ENCODE measurements at places on chromosomes 5 and 9.

GRCh38 chr5:56561-57290 is 35.2 kb upstream of the PLEKHG4B start:
- no peak for DNase-seq

GRCh38 chr5:41650131-41650530 is 139.7 kb upstream of the PLCXD3 start:
- no peak for DNase-seq

DNA sequence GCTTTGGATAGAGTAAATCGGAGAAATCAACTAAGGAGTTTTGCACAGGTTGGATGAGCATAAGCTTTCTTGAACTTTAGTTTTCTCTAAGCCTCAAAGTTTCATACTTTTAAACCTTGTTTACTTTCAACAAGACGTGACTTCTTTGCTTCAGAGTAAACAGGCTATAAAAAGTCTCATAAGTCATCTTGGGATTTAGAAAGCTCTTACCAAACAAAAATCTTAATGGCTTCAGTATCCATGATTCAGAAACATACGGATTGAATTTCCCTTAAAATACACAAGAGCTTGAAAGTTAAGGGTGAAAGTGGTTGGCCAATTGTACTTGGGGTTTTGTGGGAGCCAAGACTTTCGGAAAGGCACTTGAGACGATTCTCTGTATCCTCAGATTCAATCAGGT is 270.9 kb upstream of the ANKH start:
- no peak for DNase-seq

GRCh38 chr5:2330325-2331130 is 420.9 kb downstream of the IRX2 start:
- DNase-seq = no peak

GRCh38 chr5:78215972-78216371 is 78.5 kb downstream of the AP3B1 start:
- no peak for DNase-seq

GRCh38 chr5:92687821-92688722 is 892.9 kb downstream of the NR2F1-AS1 start:
- no peak for DNase-seq

GRCh38 chr5:6347673-6348072 is 30.7 kb downstream of the MED10 start:
- no peak for DNase-seq

GRCh38 chr9:31136524-31136923 is 1247.9 kb upstream of the ACO1 start:
- DNase-seq = no peak

DNA sequence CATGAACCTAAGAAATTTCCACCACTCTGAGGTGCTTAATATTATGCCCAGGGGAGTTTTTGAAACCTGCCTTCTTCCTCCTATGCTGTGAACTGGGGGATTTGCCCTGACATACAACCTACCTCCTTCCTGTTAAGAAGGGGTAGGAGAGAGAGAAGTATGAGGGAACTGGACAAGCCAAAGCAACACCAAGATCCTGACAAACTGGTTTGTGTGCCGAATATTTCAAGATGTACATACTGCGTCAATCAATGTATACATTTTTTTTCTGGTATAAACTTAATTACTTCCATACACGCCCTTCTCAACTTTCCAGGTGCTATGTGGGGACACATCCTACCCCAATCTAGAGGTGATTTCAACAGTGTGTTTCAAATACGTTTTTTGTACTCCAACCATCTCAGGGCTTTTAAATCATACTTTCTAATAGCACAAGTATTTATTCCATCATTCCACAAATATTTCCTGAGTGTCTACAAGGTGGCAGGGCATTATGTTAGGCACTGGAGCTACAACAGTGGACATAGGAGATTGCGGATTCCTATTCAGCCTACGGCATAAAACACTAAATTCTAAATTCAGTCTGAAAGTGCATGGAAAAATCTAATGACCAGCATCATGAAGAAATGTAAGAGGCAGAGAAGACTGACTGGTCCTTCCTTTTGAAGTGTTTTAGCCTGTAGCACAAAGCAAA is 70.1 kb upstream of the IFNK start:
- no peak for DNase-seq

DNA sequence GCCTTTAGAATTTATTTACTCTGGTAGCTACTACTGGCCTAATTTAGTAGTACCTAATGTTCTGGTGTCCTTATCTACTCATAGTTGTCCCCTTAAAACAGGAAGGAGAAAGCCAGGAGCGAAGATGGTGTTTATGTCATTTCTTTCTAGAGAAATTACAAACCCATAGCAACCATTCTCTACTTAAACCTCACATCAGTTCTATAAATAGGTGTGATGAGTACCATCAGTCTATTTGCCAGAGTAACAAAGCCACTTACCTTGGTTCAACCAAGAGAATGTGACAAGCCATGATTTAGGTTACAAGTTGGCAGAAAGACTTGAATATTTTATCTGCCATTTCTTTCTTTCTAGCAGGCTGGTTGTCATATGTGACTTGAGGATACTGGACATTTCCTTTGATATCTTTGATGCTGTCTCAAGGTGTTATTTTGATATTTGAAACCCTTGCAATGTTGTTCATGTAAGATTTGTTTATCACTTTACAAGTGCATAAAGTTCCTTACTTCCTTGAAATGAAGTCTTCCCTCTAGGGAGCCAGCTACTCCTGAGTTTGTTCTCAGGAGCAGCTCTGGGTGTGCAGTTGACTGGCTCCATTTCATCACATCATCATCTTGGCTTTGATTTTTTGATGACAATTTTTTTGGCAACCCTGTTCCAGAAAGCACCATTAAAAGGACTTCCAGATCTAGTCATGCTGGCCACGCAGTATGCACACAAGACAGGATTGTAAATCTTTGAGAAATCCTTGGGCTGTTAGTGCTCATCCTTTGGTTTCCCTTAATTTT is 286.8 kb downstream of the ARHGAP26 start:
- no peak for DNase-seq

- DNase-seq = no peak
Observed at GRCh38 chr5:58925627-58926540, 343.0 kb downstream of the RAB3C start.

- DNase-seq = no peak
Observed at GRCh38 chr5:160470437-160471361, 49.0 kb downstream of the PTTG1 start.

- DNase-seq = no peak
Observed at GRCh38 chr5:98911280-98912040, 17.3 kb downstream of the CHD1 start.

DNA sequence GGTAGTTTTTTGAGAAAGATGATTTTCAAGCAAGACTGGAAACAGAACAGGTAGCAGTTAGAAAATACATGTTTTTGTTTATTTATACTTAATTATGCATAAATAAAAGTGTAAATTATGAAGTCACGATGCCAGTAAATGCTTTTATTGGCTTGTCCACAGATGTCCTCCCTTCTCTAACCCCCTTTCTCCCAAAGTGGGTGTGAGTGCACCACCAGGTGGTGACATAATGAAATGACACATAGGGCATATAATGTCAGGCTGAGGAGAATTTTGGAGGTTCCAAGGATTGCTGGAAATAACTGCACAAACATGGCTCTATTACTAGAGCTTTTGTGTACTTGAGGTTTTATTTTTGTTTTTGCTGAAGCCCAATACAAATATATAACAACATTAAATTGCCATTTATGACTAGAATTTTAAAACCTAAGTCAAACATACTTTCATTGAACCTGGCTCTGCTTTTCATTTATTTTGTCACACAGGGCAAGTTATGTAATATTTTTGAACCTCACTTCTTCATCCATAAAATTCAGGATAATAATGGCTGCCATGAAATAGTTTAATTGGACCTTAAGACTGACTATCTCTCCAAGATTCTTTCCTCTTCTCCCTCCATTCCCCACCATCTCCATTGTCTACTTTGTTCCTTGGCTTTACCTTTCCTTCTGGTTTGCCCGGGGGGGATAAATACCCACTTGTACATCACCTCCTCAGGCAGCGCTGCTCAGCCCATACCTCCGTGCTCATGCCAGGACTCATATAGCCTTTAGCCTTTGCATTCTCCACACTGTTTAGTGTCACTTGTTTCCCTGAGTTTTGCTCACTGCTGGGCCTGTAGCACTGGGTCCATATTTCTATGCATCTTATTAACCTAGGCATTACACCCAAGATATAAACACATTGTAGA is 168.8 kb downstream of the PDE4D start:
- no peak for DNase-seq

DNA sequence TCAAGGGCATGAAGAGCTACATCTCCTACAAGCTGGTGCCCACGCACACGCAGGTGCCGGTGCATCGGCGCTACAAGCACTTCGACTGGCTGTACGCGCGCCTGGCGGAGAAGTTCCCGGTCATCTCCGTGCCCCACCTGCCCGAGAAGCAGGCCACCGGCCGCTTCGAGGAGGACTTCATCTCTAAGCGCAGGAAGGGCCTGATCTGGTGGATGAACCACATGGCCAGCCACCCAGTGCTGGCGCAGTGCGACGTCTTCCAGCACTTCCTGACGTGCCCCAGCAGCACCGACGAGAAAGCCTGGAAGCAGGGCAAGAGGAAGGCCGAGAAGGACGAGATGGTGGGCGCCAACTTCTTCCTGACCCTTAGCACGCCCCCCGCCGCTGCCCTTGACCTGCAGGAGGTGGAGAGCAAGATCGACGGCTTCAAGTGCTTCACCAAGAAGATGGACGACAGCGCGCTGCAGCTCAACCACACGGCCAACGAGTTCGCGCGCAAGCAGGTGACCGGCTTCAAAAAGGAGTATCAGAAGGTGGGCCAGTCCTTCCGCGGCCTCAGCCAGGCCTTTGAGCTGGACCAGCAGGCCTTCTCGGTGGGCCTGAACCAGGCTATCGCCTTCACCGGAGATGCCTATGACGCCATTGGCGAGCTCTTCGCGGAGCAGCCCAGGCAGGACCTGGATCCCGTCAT is 1.4 kb downstream of the SNX18 start:
- DNase-seq = no peak

- no peak for DNase-seq
Observed at GRCh38 chr9:26502311-26502710, 390.3 kb downstream of the CAAP1 start.

- DNase-seq = no peak
Observed at GRCh38 chr5:176610435-176610773, 448 bp upstream of the GPRIN1 start.

DNA sequence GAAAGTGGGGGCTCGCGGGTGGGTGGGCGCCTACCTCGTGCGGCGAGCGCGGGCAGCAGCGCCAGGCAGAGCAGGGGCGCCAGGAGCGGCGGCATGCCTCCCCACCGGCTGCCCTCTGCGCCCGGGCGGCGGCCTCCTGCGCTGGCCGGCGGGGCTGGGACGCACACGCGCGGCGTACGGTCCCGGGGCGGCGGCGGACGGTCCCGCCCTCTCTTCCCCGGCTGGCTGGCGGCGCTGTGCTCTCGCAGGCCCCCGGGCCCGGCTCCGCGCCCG is 220 bp downstream of the NOTCH1 start:
- no peak for DNase-seq

DNA sequence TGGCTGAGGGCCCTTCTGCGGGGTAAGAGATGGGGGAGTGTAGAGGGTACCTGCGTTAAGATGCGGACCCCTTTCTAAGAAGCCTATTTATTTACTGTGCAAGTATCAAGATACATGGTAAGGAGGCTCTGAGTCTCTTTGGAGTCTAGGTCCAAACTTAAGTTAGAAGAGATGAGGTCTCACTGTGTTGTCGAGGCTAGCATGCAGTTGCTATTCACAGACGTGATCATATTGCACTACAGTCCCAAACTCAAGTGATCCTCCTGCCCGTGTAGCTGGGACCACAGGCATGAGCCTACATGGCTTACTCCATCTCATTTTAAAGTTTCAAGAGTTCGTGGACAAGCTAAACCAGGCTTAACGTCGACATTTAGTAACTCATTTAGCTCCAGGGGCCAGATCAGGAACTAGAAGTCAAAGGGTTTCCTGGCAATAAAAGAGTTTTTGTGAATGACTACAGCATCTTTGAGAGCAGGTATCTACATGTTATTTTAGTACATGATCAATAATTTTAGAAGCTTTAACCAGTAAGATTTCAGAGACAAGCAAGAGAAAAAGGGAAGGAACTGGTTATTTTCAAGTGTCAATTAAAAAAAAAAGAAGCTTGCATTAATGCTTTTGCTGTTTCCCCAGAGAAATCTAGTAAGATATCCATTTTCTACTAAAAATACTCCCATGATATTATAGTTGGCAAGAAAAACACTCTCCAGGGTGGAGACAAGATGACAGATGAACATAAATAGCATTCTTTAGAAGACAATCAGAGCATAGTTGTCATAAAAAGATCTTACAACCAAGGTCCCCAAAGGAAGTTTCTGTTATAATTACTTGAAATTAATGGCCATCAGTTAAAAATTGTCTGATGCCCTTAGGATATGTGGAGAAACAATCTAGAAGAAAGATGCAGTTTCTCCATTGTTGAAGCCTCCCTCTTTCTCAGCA is 141.3 kb downstream of the SCAMP1 start:
- no peak for DNase-seq

GRCh38 chr5:66909364-66909763 is 287.2 kb downstream of the CD180 start:
- no peak for DNase-seq

- no peak for DNase-seq
Observed at GRCh38 chr5:14357851-14358250, 214.7 kb downstream of the TRIO start.

DNA sequence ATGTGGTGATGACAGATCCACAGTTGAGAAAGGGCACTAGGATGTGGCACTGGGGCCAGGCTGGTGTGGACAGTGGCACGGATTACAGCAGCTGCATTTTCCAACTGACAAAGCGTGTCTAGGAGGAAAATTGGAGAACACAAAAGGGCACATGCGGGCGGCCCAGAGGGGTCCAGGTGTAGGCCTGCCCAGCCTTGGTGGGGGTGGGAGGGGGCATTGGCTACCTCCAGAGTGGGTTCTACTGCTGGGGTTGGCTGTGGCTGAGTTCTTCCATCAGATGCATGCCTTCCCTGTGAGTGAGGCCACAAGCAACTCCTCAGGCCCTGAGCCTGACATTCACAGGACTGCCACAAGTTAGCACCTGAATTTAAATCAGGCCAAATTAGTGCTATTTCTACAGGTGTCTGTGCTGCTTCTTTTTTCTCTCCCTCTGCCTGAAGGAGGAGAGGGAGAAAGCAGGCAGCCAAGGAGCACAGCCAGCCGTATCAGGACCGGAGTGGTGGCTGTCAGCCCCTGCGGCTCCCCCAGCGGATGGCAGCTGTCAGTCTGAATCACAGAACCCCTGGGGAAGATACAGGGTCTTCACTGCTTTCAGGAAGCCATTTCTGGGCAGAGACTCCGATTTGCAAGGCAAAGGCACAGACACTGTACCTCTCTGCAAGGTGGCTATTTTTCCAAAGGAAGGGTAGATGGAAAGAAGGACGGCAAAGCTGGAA is 464.2 kb downstream of the SPOCK1 start:
- no peak for DNase-seq

- no peak for DNase-seq
Observed at GRCh38 chr9:133991964-133992779, at the start of gene VAV2. Gene VAV2 (minus strand): TSS chr9:133992324. CDS start chr9:133992278, 46 bp downstream.

- DNase-seq = no peak
Observed at GRCh38 chr5:77230727-77231470, 20.4 kb downstream of the PDE8B start.

DNA sequence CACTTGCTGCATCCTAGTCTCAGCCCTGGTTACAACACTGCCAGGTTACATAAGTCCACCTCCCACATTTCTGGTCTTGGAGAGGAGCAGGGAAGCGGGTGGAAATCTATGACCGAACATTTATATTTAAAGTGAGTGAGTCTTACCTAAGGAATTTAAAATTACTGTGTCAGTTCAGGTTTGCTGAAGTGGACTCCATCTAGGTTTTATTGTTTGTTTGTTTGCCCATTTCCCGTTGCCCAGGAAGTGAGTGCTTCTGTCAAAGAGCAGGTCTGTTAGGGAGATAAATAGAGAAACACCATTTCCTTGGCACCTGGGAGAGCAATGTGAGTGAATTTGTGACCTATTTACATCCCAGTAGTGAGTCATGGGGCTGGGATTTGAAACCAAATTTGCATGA is 179.5 kb downstream of the KIF4B start:
- no peak for DNase-seq

Measured in stimulated activated CD8-positive, alpha-beta memory T cell treated with anti-CD3 and anti-CD28 coated beads, Interleukin-15, amount 100 ng/mL, for 4 hours (primary cell).